Stomach (tissue), 19 donors: ENCODE measurements at places on chromosomes 11 and 22.

DNA sequence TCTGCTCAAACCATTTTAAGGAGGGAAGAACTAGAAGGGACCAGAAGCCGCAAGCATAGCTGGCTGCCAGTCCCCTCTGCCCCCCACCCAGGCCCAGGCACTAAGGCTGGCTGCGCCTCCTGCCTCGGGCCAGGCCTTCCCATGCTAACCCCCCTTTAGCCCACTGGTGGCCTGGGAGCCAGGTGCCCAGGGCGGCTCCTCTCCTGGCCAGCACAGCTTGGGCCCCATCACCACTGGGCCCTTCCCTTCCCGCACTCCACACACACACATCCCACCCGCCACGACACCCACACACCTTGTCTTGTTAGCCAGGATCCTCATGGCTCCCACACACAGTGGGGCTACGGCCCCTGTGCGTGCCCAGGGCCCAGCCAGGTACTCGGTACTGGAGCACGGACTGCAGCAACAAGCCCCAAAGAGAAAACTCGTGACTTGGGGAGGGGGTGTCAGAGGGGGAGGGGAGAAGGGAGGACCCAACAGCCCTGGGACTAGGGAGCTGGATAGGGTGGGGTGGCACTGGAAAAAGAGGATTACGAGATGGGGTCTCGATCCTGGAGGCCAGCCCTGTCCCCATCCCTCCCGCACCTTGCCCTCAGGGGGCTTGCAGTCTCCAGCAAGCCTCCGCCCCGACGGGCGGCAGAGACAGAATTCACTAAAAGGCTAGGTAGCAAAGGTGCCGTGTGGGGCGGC is 16.0 kb downstream of the BCL9L start:
- H3K36me3 ChIP-seq = peaks cover 40% of the 10 kb centered on the region
- no peaks in the 10 kb centered on the region for H3K27me3 ChIP-seq
- DNase-seq = no peak
- peak overlapping the region; percentile 97 for H3K27ac ChIP-seq

GRCh38 chr11:121749691-121750090 is 296.9 kb upstream of the SORL1-AS1 start:
- no peak overlapping the region for H3K27ac ChIP-seq
- no peaks in the 10 kb centered on the region for H3K36me3 ChIP-seq
- no peaks in the 10 kb centered on the region for H3K4me1 ChIP-seq
- H3K4me3 ChIP-seq = no peak overlapping the region
- H3K27me3 ChIP-seq = no peaks in the 10 kb centered on the region

DNA sequence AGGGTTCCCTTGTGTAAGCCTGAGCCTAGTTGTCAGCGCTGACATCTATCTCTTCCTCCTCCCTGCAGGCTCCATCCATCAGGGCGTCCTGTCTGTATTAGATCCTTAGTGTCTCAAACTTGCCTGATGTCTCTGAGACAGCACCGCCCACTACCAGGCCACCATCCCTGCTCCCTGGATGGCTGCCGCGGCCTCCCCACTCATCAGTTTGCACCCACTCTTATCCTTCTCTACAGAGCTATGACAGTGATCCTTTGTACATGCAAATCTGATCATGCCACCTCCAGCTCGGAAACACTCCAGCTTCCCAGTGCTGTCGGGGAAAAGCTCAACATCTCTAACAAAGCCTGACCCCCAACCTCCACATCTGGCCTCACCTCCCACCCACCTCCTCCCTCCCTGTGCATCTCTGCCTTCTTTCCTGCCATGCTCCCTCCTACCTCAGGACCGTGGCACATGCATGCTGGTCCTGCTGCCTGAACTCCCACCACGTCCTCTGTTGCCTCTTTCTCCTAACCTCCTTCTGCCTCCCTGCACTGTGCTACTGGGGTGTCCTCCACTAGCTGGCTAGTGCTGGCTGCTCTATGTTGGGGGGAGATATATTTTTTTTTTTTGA is 61.6 kb upstream of the EIF3D start:
- H3K27ac ChIP-seq = no peak overlapping the region
- H3K4me3 ChIP-seq = no peak overlapping the region

DNA sequence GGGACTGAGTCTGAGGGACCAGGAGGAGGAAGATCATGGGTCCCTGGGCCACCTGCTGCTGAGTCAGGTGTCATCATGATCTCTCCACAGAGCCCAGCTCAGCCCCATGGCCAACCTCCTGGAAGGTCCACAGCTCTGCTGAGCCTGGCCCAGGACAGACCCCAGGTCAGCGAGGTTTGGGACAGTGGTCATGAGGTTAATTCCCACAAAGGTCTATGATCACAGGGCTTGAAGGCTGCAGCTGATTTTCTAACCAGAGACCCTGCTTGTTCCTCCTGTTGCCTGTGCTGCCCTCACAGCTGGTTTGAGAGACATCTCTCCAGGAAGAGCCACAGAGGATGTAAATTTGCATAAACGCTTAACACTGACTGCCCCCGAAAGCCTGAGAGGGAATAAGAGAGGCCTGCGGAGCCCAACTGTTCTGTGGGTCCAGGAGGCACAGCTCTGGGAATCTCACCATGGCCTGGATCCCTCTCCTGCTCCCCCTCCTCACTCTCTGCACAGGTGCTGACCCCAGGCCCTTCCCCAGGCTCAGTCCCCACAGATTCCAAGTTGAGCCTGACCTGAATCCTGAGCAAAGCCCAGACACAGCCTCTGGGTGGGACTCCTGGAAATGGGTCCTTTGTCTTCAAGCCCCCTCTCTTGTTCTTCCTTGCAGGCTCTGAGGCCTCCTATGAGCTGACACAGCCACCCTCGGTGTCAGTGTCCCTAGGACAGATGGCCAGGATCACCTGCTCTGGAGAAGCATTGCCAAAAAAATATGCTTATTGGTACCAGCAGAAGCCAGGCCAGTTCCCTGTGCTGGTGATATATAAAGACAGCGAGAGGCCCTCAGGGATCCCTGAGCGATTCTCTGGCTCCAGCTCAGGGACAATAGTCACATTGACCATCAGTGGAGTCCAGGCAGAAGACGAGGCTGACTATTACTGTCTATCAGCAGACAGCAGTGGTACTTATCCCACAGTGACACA is 102.8 kb downstream of the GGTLC2 start:
- no peaks in the 10 kb centered on the region for H3K36me3 ChIP-seq
- H3K4me1 ChIP-seq = no peaks in the 10 kb centered on the region
- H3K27me3 ChIP-seq = no peaks in the 10 kb centered on the region
- no peak for DNase-seq

- DNase-seq = peak; percentile 49
- peaks cover 14% of the 10 kb centered on the region for H3K36me3 ChIP-seq
- peak overlapping the region; percentile 62 for H3K4me3 ChIP-seq
Observed at GRCh38 chr11:64742087-64742888, 1.7 kb downstream of the RASGRP2 start.

- H3K4me1 ChIP-seq = peaks cover 22% of the 10 kb centered on the region
- H3K4me3 ChIP-seq = no peak overlapping the region
- DNase-seq = peak; percentile 91
- no peaks in the 10 kb centered on the region for H3K27me3 ChIP-seq
- H3K27ac ChIP-seq = peak overlapping the region; percentile 77
- no peaks in the 10 kb centered on the region for H3K36me3 ChIP-seq
Observed at GRCh38 chr11:34027516-34028408, 23.8 kb upstream of the CAPRIN1 start.

GRCh38 chr11:121936781-121937447 is 179.1 kb downstream of the BLID start:
- H3K36me3 ChIP-seq = no peaks in the 10 kb centered on the region
- no peak for DNase-seq
- no peaks in the 10 kb centered on the region for H3K27me3 ChIP-seq
- H3K4me3 ChIP-seq = no peak overlapping the region

- no peak overlapping the region for H3K4me3 ChIP-seq
- DNase-seq = no peak
Observed at GRCh38 chr11:112765337-112765736, 195.9 kb upstream of the NCAM1 start.

DNA sequence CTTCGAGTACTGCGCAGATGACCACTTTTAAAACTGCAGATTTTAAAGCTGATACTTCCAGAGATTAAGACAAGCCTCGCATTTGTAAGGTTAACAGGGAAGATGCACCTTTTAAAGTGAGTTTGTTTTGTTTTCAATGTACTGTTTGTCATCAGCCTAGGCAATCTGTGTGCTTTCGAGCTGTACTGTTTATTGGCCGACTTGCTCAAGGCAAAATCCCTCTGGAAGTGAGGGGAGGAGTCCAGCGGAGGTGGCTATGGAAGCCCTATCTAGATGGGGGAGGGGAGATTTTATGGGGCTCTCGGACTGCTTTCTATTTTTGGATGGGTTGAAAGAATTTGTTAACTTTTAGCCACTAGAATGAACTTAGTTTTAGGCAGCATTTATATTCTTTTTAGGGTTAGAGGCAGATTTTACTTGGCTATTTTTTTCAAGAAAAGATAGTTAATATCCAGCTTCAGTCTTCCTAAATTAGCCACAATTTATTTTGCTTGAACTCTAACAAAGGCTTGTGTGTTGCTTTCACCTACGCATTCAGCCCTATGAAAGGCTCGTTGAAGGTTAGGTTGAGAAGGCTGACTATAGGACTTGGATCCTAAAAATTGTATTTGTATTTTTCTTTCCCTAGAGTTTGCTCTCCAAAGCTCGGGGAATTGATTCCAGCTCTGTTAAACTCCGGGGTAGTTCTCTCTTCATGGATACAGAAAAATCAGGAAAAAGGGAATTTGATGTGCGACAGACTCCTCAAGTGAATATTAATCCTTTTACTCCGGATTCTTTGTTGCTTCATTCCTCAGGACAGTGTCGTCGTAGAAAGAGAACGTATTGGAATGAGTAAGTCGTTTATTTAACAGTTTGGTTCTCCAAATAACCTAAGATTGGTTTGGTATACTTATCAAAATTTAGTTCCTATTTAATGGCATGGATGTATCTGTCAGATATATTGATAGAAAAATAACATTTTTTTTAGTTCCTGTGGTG is 2.1 kb downstream of the WEE1 start:
- peak; percentile 44 for DNase-seq
- no peaks in the 10 kb centered on the region for H3K27me3 ChIP-seq
- H3K36me3 ChIP-seq = no peaks in the 10 kb centered on the region
- peaks cover 11% of the 10 kb centered on the region for H3K4me1 ChIP-seq
- peak overlapping the region; percentile 96 for H3K27ac ChIP-seq
- peak overlapping the region; percentile 80 for H3K4me3 ChIP-seq

DNA sequence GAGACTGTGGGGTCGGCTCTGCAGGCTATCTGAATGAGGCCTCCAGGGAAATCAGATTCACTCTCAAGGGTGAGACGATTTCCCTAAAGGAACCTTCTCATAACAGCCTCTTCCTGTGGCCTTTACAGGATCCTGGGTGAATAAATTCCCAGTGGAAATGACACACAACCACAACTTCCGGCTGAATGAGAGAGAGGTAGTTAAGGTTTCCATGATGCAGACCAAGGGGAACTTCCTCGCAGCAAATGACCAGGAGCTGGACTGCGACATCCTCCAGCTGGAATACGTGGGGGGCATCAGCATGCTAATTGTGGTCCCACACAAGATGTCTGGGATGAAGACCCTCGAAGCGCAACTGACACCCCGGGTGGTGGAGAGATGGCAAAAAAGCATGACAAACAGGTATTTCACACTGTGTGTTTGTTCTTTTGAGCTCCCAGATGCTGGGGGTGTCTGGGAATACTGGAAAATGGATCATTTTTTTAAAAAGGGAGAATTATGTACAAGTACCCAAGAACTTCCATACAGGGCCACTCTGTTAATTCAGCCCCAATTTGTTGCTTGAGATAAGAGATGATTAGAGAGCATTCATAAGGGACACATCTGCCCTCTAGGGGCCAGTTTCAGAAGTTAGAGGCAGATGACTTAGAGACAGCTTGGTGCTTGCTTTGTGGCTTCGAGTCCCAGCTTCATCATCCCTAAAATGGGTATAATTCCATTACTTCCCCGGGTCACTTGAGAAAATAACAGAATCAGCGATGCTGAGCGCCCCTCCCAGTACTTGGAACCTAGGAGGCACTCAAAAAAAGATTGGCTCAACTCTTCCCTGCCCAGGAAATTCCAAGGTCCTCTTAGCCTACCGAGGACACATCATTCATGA is 10.2 kb downstream of the SERPIND1 start:
- peaks cover 81% of the 10 kb centered on the region for H3K36me3 ChIP-seq
- peak; percentile 73 for DNase-seq
- H3K27ac ChIP-seq = no peak overlapping the region
- H3K27me3 ChIP-seq = no peaks in the 10 kb centered on the region
- no peaks in the 10 kb centered on the region for H3K4me1 ChIP-seq

DNA sequence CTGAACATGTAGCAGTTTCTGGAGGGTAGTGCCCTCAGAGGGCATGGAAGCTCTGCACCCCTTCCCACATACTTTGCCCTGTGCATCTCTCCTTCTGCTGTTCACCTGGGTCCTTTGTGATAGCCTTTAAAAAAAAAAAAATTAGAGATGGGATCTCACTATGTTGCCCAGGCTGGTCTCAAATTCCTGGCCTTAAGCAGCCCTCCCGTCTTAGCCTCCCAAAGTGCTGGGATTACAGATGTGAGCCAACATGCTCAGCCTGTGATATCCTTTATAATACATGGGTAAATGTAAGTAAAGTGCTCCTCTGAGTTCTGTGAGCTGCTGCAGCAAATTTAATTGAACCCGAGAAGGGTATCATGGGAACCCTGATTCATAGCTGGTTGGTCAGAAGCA is 33.7 kb downstream of the PPFIA1 start:
- peaks cover 29% of the 10 kb centered on the region for H3K36me3 ChIP-seq
- no peak overlapping the region for H3K27ac ChIP-seq
- no peaks in the 10 kb centered on the region for H3K4me1 ChIP-seq
- no peak overlapping the region for H3K4me3 ChIP-seq

- H3K27me3 ChIP-seq = peaks cover 13% of the 10 kb centered on the region
- H3K4me1 ChIP-seq = no peaks in the 10 kb centered on the region
- H3K4me3 ChIP-seq = no peak overlapping the region
- DNase-seq = no peak
- H3K27ac ChIP-seq = no peak overlapping the region
- no peaks in the 10 kb centered on the region for H3K36me3 ChIP-seq
Observed at GRCh38 chr11:133230431-133230830, 301.9 kb downstream of the OPCML start.

- DNase-seq = no peak
- no peaks in the 10 kb centered on the region for H3K36me3 ChIP-seq
Observed at GRCh38 chr11:1034001-1034400, 2.5 kb downstream of the MUC6 start.

GRCh38 chr11:76820184-76820566 is 37.0 kb downstream of the TSKU start:
- no peaks in the 10 kb centered on the region for H3K36me3 ChIP-seq
- H3K27me3 ChIP-seq = no peaks in the 10 kb centered on the region
- no peak overlapping the region for H3K27ac ChIP-seq
- DNase-seq = no peak
